ENCODE measurements at places on chromosomes 5 and 9. TPM values are rescaled to one million over a fixed set of nuclear protein-coding genes. Genes with fewer than 3 reads are reported as not detected.

TMEM232 gene
- total RNA-seq: 4.2 TPM

ZDHHC11B gene
- total RNA-seq: 2.7 TPM

DNA sequence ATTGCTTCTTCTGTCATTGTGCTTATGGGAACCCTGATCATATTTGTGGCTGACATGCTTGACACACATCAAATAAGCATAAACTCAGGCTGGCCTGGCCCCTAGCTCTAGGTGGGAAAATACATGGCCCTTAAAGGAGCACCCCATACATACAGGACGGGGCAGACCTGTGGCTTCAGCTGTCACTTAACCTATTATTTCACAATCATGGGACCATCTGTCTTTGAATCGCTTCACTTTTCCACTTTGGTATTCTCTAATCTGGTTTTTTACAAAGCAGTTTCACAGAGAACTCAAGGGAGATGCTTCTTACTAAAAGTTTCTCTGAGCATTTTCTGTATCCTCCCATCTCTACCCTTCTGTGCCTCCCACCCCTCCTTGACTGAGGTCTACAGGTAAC, 34.6 kb upstream of the LRRTM2 start:
- no peaks in the 10 kb centered on the region for H3K4me1 ChIP-seq
- no peaks in the 10 kb centered on the region for H3K27me3 ChIP-seq
- DNase-seq: no peak
- no peak overlapping the region for H3K4me3 ChIP-seq

- no peaks in the 10 kb centered on the region for H3K4me1 ChIP-seq
- no peaks in the 10 kb centered on the region for H3K27me3 ChIP-seq
- DNase-seq: no peak
- H3K27ac ChIP-seq: no peak overlapping the region
- no peaks in the 10 kb centered on the region for H3K36me3 ChIP-seq
These were observed 511.6 kb downstream of the DMAC1 start for GRCh38 chr9:7287986-7288385.

DNA sequence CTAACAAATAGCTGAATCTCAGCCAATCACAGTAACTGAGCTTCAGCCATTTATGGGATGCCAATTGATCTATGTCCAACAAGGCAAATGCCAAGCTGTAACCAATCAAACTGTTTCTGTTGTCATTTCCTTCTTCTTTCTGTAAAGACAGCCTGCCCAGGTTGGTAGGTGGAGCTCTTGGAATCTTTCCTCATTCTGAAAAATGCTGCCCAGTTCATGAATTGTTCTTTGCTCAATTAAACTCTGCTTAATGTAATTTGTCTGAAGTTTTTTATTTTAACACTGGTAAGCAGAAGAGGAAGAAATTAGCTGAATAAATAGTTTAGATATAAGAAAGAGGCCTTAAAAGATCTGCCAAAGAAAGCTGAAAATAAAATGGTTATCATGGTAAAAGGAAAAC, 1235.6 kb downstream of the EFNA5 start:
- no peaks in the 10 kb centered on the region for H3K36me3 ChIP-seq
- H3K27ac ChIP-seq: no peak overlapping the region
- no peak for DNase-seq
- no peak overlapping the region for H3K4me3 ChIP-seq
- no peaks in the 10 kb centered on the region for H3K4me1 ChIP-seq

DNA sequence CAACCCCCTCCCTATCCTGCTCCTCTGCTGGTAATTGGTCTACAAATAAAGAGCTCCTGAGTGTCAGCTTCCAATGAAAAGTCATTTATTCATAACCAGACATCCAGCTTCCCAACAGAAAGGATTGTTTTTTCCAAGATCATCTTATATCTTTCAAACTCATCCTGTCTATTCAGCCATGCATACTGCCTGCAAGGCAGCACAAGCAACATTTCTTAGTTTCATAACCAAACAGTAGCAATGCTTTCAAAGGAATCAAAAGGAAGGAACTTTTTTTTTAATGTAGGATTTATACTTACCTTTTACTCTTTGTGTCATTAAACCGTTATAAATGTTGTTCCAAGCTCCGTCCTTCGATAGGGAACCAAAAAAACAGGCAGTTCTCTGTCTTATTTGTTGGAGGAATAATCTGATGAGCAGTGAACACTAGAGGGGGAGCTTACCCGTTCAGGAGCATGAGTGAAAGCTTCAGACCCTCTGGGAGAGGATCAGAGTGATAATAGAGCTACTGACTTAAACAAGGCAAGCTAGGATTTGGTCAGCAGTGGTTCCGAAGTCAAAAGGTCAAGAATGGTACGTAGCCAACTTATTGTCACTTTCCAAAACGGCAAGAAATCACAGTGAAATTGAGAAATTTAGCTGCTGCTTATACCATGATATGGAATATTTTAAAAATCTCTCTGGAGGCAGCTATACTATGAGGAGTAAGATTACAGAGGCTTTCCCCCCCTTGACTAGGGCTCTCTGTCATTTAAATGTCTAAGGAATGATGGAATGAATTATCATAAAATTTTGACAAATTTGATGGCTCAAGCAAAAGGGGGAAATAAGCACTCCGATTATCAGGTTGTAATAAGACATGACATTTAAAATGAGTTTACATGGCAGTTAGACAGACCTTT, 892.9 kb downstream of the NR2F1-AS1 start:
- no peaks in the 10 kb centered on the region for H3K27me3 ChIP-seq
- no peak overlapping the region for H3K27ac ChIP-seq
- no peaks in the 10 kb centered on the region for H3K4me1 ChIP-seq
- no peaks in the 10 kb centered on the region for H3K36me3 ChIP-seq

DNA sequence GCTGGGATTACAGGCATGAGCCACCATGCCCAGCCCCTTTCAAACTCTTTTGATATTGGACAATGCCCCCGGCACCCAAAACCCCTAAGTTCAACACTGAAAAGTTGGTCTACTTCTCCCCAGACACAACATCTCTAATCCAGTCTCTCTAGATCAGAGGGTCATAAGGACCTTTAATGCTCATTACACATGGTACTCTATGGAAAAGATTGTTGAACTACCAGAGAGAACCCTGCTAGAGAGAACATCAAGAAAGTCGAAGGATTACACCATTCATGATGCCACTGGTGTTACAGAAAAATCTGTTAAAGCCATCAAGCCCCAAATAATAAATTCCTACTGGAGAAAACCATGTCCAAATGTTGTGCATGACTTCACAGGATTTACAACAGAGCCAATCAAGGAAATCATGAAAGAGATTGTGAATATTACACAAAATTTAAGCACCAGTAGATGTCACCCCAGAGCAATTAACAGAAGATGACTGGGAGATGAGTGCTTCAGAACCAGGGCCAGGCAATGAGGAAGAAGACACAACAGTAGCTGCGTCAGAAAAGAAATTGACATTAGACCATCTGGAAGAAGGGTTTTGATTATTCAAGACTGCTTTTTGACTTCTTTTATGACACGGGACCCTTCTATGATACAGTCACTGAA, 28.3 kb upstream of the NIPAL4 start:
- DNase-seq: no peak
- no peaks in the 10 kb centered on the region for H3K4me1 ChIP-seq
- no peaks in the 10 kb centered on the region for H3K27me3 ChIP-seq
- H3K4me3 ChIP-seq: no peak overlapping the region
- H3K27ac ChIP-seq: no peak overlapping the region
- no peaks in the 10 kb centered on the region for H3K36me3 ChIP-seq

DNA sequence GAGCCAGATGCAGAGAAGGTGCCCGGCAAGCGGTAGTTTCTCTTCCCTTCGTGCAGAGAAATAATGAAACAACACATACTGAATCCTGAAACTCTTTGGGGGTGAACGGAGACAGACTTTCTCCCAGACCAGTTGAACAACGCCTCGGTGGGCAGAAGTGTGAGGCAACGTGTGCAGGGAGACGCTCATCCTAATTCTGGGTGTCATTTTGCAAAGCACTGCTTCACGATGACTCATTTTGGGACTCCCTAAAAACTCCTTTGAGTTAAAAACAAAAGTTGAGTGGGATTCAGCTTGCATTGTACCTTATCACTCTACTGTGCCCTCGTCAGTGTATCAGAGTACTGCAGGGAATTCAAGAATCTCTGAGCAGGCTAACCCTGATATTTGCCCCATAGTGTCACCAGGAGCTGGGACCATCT, 3.5 kb upstream of the NEK6 start:
- H3K36me3 ChIP-seq: no peaks in the 10 kb centered on the region
- no peak overlapping the region for H3K4me3 ChIP-seq
- no peak overlapping the region for H3K27ac ChIP-seq
- DNase-seq: no peak
- peaks cover 28% of the 10 kb centered on the region for H3K4me1 ChIP-seq
